Cardiac ventricle fibroblast (primary cell): ENCODE measurements at places on chromosomes 7 and 10. TPM values are rescaled to one million over a fixed set of nuclear protein-coding genes. Genes with fewer than 3 reads are reported as not detected.

Gene PHKG1
- total RNA-seq: 0.24 and 1.1 TPM in 2 replicates

Gene TUBAL3
- total RNA-seq: not detected in 2 replicates

Gene SRRM3
- total RNA-seq: 6.8 and 7.9 TPM in 2 replicates

Gene IFIT1B
- 0.29 TPM in 1 of 2 replicates, not detected in the other for total RNA-seq

Gene SAMD9L
- total RNA-seq: 6.5 and 6.9 TPM in 2 replicates

Gene DBF4
- total RNA-seq: 4.0 and 6.4 TPM in 2 replicates

Gene EZH2
- 0.68 and 2.0 TPM in 2 replicates for total RNA-seq

Gene CPN1
- total RNA-seq: not detected in 2 replicates

Gene MALRD1
- total RNA-seq: 0.50 and 1.1 TPM in 2 replicates
